Transverse colon (tissue), 4 donors: ENCODE measurements at places on chromosomes 1 and 21. TPM values are rescaled to one million over a fixed set of nuclear protein-coding genes. Genes with fewer than 3 reads are reported as not detected.

DNA sequence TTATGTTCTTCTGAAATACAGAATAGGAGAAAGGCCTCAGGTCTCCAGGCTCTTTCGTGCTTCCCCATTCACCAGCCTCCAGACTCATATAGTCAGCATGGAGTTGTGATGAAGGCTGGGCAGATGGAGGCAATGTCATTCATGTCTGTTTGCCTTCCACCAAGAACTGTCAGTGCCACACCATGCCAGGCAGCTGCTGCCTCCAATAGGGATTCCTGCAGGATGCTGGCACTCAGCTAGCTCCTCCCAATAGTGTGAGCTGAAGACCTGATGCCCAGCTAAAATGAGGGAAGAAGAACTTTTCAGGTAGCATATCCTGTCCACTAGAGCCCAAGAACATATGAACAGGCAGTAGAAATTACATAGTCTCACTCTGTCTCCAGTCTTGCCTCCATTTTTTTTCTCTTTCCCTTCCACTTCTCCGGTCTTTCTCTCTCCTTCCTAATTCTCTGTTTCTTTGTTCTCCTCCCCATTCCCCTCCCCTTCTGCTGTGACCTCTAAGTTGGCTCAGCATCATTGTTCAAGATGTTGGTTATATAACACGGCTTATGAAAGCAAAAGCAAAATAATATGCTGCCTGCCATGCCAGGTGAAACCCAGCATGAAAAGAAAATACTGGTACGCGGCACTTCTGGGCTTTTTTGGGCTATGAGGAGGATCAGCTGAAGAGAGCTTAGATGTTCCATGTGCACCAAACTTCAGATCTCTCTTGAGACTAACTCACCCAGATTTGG, 17.3 kb downstream of the GLUL start:
- no peak for DNase-seq

DNA sequence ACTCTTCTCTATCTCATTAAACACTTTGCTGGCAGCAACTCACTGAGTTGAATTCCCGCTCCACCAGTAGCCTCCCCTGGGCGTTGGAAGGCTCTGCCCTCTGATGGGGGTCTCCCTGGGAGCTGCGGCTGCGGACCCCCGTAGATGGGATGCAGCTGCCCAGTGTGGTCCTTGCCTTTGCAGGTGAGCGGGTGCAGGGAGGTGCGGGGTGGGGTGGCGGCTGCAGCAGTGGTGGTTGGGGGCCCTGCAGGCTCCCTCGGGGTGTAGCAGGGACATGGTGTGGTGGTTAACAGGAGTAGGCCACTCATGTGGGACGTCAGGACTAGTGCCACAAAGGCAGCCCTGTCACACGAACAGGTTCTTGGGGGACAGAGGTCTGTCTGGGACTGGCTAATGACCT, 42.0 kb downstream of the GALNT2 start:
- no peak for DNase-seq

DNA sequence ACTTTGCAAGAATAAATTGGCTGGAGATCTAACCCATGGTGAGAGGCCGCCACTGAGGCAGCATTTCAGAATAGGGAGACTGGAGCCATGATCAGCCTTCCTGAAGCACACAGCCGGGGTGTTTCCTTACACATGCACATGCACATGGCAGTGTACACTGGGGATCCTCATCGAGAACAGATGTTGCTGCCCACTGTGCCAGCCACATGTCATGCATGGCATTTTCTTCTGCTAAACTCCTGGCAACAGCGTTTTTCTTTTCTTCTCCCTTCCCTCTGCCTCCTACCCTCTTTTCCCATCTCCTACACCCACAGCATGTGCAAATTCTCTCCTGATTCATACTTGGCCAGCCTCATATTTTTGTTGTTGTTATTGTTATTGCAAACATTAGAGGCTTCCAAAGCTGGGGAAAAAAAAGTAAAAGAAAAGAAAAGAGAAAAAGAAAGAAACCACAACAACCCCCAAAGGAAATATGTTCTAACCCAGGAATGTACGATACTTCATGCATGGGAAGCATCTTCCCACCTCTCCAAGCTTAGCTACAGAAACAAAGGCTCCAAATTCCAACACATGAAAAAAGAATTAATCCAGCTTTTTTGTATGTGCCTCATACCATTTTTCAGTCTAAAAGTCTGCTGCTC, 344.0 kb downstream of the ASTN1 start:
- DNase-seq, result no peak

DNA sequence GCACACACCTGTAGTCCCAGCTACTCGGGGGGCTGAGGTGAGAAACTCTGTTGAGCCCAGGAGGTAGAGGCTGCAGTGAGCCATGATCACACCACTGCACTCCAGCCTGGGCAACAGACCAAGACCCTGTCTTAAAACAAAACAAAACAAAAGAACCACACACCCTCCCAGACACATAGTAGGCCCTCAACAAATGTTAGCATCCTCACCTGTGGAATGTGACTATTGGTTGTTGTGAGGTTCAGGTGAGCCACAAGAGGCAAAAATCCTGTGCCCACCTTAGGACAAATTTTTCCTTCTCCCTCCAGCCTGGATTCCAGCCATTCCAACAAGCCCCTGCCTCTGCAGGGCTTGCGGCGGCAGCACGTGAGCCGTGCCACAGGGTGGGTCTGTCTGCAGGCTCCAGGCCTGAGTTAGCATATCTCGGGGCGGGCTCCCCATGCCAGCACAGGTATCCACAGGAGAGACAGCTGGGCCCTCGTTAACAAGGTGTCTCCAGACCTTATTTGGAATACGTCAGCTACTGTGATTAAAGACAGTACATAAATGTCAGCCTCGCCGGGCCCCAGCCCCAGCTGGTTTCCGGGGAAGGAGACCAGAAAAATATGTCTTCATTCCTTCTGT, 17.4 kb downstream of the C1QB start:
- DNase-seq, result no peak

CAMK1G gene
- not detected for total RNA-seq

LINGO4 gene
- total RNA-seq, result 0.48 TPM

GRCh38 chr1:178092878-178093493, 918 bp upstream of the RASAL2 start:
- peak; percentile 20 for DNase-seq

DNA sequence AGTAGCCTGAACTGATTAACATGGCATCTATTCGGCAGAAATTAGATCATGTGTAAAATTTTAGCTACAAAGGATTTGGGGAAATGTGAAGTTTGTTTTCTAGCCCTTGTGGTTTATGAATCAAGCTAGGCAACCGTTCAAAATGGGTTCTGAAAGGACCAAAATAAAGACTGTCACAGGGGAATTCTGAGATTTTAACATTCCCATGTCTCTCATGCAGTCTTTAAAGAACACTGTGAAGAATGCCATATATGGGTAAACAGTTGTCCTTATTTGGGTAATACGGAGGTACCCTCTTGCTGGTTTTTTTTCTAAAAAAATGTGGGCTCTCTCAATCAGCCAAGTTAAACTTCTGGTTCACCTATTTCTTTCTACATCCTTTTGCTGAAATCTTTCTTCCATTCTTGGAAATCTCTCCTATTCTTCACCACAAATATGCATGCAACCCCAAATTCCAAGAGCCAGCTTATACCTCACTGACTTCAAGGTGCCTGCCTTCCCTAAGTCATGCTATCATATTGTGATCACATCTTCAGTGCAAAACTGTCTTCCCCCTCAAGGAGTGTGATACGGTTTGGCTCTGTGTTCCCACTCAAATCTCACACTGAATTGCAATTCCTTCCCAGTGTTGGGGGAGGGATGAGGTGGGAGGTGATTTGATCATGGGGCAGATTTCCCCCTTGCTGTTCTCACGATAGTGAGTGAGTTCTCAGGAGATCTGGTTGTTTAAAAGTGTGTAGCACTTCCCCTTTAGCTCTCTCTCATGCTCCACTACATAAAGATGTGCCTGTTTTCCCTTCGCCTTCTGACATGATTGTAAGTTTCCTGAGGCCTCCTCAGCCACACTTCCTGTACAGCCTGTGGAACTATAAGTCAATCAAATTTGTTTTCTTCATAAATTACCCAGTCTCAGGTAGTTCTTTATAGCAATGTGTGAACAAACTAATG, 308.7 kb downstream of the TTLL7 start:
- no peak for DNase-seq

DNA sequence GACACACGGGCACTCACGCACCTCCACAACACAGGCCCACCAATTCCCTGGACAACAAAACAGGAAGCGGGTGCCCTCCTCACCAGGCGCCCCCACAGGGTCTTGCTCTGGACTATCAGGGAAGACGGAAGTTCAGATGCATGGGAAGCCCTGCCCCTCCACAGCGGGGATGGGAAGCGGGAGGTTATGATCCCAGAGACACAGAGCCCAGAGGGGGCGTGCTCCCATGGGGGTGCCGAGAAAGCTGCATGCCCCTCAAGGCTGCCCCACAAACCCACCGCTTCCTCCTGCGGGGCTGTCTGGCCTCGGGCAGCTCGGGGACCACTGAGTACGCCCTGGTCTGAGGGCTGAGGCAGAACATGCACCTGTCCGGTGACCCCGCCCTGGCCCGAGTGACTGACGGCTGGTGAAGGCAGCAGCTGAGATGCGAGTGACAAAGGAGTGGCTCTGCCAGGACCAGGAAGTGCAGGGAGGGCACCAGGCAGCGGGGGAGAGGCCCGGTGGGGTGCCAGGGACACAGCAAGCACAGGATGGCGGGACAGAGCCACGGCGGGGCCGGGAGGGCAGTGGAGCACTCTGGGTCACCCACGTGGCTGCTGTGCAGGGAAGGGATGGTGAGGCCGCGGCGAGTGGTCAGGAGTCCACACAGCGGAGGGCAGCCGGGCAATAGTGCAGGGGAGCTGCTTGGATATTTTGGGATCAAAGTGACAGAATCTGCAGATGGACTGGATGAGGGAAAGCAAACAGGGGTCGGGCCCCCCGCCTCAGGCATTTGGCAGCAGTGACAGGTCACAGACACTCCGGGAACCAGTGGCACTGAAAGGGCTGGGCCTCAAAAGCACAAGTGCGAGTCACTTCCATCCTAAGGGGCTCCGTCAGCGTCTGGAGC, 18.6 kb downstream of the NADK start:
- DNase-seq, result peak; percentile 75

SELP gene
- total RNA-seq, result 1.8 TPM

PYHIN1 gene
- total RNA-seq, result 0.68 TPM

DNA sequence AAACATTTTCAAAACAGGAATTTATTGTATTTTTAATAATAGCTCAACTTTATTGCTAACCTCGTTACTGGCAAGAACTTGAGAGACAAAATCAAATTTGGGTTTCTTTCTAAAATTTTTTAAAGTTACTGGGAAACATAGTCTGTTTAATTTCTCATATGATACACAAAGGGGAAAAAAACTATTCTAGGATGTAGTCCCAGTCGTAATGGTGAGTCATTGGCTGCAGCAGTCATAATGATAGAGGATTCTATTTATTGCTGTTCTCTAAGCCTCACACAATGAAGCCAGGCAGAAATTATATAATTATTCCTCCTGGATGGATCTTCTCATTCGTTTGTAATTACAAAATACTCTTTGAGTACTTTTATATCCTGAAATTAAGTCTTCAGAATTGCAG, 326.5 kb upstream of the SGIP1 start:
- DNase-seq, result no peak

DNA sequence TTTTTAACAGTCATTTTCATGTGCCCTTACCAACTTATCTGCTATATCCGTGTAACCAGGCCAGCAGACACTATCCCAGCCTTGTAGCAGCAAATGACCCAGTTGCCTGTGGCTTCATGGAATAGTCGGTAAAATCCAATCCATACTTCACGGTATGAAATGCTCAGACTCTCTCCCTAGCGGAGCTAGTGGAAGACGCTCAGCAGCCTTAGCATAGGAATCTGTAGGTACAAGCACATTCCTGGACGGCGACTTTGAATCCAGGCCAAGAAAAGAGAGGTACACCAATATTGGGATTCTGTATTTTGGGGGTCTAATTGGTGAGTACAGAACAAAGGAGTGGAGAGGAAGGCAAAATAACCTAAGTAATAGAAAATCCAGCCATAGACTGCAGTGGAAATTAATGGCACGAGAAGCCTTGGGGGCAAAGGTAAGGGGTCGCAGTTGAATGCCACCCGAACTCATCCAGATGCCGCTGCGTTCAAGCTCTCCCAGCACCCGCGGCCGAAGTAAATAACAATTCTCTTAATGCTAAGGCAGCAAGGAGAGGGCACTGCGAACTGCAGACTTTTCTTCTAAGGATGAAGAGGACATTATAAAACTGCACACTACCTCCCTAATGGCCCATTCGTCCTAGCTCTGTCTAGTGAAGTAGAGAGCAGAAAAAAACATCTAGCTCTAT, 17.7 kb upstream of the TBX15 start:
- no peak for DNase-seq

DNA sequence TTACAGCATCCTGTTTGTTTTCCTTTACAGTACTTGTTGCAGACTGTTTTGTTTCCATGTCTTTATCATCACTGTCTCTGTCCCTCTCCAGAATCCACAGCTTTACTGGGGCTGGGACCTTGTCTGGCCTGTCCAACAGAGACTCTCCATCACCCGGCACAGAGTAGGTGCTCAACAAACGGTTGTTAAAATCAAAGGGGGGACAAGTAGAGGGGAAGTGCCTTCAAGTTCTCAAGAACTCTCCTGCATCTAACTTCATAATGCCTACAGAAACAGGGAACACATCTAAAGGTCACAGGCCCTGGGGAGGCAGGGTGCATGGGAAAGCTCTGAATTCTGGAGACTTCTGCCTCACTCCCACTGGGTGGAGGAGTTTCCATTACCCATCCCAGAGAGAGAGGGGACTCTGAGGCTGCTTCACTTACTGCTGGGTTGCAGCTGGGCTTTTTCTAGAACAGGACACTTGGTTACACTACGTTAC, 2.3 kb upstream of the ECE1 start:
- DNase-seq, result no peak

- no peak for DNase-seq
Measured at GRCh38 chr1:230421481-230421880, 4.7 kb downstream of the PGBD5 start.

DNA sequence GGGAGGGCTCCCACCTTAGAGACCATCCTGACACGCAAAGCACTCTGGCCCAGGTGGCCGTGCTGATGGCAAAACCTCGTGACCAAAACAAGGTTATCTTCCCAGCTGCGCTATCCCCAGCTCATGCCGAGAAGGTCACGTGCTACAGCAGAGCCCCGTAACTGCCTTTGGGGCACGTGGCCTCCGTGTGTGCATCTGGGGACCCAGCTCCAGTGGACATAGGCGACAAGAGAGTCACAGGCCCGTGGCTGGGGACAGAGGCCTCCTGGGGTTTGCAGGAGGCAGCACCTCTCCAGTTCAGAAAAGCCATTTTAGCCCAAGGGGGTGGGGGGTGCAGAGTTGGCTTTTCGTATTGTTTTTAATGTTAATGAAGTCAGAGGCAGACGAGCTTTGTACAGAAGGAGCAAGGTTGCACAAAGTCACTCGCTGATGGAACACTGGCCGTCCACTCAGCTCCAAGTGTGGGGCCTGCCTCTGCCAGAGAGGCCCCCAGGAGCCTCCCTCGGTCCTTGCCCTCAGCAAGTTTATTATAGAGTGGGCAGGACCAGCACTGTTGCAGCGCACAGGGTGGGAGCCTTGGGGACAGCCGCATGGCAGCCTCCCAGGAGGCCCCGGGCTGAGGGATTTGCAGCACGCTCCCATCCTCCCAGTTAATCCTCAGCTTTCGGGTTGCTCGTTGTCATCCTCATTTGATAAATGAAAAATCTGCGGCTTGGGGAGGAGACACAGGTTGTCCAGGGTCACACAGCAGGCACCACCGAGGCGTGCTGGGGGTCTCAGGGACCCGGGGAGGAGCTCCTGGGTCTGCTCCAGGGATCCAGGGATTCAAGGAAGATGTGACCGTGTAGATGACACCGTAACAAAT, 8.0 kb upstream of the PDE9A start:
- no peak for DNase-seq
